ENCODE measurements at places on chromosomes 12 and 14.

DNA sequence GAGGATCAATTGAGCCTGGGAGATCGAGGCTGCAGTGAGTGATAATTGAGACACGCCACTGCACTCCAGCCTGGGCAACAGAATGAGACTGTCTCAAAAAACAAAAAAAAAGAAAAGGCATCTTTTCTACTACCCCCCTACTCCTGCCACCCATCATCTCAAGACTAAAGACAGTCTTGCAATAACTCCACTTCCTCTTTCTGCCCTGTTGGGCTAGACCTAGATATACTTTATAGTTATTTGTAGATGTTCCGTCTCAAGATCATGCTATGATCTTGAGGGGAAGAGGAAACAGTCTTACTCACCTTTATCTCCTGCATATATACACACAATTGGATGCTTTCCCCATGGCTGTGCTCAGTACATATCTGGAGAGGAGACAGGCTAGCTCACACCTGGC, 12.1 kb upstream of the ESPL1 start:
- DNase-seq, result no peak

DNA sequence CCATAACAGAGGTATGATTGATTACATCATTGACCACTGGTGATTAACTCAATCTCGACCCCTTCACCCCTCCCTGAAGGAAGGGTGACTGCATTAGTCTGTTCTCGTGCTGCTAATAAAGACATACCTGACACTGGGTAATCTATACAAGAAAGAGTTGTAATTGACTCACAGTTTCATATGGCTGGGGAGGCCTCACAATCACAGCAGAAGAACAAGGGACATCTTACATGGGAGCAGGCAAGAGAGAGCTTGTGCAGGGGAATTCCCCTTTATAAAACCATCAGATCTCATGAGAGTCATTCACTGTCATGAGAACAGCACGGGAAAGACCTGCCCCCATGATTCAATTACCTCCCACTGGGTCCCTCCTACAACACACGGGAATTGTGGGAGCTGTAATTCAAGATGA, 55.9 kb upstream of the TMCC3 start:
- DNase-seq, result no peak

DNA sequence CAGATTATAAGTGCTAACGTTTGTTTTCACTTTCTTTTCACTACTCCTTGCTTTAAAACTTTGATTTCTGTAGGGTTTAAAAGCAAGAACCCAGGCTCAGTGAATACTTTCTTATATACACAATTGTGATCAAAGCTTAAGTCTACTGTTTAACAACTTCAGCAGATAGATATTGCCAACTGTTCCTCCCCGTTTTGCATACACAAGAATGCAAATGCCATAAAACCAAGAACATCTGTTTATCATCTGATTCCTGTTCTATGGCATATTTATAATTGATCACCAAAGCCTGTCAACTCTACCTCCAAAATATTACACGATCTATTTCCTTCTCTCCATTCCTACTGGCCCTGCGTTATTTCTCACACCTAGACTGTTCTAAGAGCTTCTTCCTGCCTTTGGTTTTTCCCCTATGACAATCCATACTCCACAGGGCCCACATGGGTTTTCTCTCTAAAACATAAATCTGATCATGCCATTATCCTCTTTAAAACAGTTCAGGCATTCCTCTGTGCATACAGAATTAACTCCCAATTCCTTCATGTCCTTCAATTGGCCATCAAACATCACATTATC, 15.9 kb downstream of the MED13L start:
- DNase-seq, result no peak

GRCh38 chr12:67991158-67991557, 1.9 kb downstream of the IFNG-AS1 start:
- DNase-seq, result no peak

- DNase-seq, result no peak
Measured at GRCh38 chr12:22755629-22756028, 130.7 kb downstream of the ETNK1 start.

DNA sequence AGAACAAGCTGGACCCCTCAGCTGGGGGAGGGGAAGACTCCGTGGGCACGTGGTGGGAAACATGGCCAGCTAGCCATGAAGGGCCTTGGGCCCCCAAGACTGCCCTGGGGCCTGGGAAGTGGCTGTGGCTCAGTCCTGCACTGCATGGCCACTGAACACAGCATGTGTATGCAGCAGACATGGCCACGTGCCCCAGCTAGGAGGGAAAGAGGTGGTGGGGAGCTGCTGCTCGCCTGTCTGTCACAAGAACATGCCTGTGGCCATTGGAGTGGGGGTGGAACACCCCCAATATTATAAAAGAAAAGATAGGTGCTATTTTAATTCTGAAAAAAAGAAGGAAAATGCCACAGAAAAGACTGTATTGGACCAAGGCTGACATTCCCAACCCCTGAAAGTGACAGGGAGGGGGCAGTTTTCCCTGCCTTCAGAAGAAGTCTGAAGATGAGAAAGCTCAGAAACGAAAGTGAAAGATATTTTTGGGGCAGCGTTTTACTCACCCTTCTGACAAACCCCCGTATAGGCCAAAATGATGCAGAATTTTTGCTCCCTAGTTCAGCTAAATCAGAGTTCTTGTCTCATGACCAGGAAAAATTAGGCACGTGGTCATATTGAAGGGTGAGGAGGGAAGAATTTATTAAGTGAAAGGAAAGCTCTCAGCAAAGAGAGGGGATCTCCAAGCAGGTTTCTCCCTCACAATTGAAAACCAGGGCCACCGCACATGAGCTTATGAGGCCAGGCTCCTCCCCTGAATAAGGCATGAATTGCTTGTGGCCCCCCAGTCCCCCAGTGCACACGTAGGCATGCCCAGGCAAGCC, 35.2 kb upstream of the PCNX1 start:
- DNase-seq, result no peak

- DNase-seq, result no peak
Measured at GRCh38 chr14:43407706-43408105, 1099.4 kb downstream of the FSCB start.

DNA sequence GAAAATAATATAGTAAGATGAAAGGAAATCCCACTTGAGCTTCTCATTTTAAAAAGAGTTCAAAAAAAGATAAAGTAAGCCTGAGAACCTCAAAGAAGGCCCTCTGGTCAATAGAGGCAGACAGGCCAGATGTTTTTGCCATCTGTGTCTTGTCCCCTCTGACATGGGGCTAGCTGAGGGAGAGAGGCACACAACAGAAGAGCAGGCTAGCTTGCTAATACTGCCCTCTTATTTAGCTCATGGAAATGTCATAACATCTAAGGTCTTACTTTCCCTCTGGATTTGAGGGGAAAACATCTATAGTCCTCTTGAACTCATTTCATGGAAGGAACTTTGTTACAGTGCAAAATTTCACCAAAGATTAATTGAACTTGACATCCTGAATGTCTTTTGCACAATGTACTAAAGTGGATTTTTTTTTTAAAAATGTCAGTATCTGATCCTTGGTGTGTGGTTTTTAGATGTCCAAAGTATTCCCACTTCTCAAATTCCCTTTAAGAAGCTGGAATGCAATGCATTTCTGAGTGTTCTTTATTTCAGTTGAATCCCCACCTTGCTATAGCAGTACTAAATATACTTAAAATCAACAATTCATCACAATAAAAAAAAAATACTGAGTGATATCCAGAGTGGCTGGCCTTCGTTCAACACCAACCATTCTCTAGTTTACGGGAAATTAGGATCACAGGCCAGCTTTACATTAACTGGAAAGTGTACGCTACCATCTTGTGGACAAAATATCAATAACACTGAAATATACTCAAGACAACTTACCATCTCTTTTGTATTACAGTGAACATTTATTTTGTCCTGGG, 176.7 kb downstream of the PAH start:
- no peak for DNase-seq

DNA sequence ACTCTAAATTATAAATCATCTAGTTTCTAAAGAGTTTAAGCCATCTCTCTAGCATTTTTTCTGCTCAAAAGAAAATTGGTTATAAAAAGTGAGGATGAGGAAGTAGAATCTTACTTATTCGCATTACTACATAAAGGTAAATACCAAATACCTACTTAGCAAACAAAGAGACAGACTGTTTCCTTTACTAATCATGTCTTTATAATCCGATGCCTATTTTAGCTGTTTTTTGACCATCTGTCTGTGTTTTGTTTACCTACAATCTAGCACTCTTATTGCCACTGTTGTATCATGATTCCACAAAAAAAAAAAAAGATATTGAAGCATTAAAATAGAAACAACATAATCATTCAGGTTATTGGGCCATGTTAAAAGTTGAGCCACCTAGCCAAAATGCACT, 396.2 kb downstream of the PAWR start:
- DNase-seq, result no peak

GRCh38 chr12:25979059-25979458, 20.6 kb downstream of the RASSF8 start:
- DNase-seq, result no peak

DNA sequence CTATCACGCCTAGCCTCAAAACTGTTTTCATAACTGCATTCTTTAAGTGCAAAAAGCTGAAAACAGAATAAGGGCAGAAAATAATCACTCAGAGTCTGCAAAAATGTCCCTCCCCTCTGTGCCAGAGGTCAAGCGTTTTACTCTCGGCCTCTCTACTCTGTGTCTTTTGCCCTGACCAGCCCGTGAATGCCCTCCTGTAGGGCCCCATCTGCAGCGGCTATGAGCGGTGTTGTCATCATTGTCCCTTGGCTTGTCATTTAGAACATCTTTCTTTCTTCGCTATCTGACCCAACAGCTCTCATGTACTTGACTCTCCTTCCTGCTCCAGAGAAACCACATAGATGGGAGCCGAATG, 21.7 kb downstream of the ELK3 start:
- DNase-seq, result no peak

DNA sequence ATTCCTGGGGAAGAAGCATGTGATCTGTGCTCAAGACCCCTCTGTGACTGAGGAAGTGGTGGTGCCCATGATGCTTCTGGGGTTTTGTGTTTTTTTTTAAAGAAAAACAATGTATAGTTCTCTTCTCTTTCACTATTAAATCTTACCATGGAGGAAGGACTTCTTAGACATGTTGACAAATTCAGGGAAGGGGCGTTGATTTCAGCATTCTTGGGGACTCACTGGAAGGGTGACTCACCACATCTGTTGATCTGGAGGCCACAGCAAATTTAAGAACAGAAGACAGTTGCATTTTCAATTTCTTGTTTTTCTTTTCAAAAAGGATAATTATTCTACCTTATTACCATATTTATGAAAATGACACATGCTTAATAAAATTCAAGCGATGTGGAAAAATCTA, 152.9 kb upstream of the RTL1 start:
- DNase-seq, result no peak

GRCh38 chr12:28390206-28390605, 199.9 kb downstream of the CCDC91 start:
- no peak for DNase-seq

DNA sequence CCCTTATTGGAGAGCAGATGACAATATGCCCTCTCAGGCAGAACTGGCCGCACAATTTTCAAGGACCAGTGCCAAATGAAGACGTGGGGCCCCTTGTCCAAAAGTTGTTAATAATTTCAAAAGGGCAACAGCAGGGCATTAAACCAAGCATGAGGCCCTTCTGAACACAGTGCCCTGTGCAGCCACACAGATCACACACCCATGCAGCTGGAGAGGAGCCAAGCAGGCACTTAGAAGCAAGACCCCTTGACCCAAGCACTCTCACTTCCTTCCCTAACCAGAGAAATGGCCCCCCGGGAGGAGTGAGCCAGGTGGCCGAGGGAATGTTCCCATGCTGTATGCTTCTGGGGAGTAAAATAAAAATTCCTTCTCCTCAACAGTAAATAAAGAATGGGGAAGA, 114.0 kb upstream of the TMPO start:
- DNase-seq, result no peak

DNA sequence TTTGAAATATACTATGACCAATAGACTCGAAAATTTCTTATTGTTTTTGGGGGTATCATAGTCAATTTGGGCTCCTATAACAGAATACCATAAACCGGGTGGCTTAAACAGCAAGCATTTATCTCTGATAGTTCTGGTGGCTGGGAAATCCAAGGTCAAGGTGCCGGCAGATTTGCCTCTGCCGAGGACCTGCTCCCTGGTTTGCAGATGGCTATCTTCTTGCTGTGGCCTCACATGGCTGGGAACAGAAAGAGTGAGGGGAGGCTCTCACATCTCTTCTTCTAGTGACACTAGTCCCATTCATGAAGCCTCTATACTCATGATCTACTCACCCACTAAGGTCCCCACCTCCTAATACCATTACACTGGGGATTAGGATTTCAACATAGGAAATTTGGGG, 70.7 kb downstream of the BORCS5 start:
- no peak for DNase-seq

DNA sequence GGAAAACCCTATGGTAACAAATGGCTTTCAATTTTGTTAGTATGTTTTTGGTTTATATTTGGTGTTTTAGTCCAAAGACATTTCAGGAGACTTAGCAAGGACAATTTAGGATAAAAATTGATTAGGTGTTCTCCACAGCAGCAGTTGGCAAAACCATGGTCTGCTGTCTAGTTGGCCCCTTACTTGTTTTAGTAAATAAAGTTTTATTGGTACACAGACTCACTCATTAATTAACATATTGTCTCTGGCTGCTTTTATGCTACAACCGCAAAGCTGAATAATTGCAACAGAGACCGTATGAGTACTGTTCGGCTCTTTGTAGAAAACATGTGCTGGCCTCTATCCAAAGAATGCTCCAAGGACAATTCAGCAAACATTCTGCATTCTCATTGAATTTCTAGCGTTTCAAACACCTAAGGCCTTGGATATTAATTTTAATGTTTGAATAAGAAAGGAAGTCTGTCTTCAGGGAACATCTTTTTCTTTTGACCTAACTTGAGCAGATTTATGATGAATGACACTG, 77.7 kb downstream of the CCDC92 start:
- DNase-seq, result no peak

GRCh38 chr12:60335745-60336144, 739.9 kb downstream of the SLC16A7 start:
- no peak for DNase-seq

DNA sequence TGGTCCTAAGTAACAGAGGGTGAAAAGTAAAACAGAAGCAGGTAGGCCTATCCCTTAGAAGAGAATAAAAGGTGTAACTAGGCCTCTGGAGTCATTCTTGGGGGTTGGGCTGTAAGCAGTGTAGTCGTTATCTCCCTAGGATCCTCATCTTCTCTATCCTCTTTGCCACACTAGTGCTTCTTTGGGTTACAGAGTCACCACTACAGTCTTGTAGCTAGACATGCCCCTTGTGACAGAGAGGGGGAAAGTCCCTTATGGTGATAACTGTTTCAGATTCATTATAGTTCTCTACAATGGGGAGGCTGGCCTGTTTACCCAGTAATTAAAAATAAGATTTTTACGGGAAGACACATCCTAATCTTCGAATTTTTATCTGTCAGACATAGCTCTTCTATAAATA, 16.4 kb upstream of the SRP54 start:
- no peak for DNase-seq

GRCh38 chr12:104665296-104665695, 208.5 kb downstream of the CHST11 start:
- DNase-seq, result no peak

GRCh38 chr12:32595251-32595650, 83.8 kb upstream of the DNM1L start:
- no peak for DNase-seq

GRCh38 chr12:26119391-26119989, 5.3 kb downstream of the BHLHE41 start:
- DNase-seq, result no peak

DNA sequence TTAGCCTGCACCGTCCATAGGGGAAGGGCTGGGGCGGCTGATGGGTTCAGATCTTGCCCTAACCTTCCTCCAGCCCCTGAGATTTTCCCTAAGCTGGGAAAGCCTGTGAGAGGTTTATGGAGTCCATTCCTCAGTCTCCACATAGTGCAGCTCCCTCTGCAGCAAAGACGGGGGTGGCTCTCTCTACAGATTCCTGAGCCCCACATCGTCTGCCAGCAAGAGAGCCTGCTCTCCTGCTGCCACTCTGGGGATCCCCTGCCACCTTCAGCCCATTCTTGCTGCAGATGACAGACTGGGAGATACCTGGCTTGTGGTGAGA, 3.1 kb downstream of the SMIM41 start:
- DNase-seq, result no peak

Data from smooth muscle cell of the brain vasculature (primary cell).